ENCODE measurements at places on chromosomes 16 and 17.
A peak's percentile ranks its signal among the peaks of the same experiment; 100 is the strongest.

DNA sequence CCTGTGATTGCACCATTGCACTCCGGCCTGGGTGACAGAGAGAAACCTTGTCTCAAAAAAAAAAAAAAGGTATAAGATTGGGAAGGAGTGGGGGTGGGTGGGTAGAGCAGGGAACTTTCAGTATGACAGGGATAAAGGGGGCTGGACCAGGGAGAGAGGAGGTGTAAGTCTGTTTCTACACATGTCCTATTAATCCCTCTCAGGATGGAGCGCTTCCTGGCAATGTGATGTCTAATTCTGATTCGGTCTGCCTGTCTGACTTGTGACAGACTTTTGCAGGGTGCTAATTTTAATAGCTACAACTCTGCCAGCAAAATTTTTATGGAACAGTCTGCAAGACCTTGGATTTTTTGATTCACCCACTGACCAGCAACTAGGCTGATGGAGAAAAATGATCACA, 53.8 kb upstream of the SLC25A19 start:
- DNase-seq: no peak

DNA sequence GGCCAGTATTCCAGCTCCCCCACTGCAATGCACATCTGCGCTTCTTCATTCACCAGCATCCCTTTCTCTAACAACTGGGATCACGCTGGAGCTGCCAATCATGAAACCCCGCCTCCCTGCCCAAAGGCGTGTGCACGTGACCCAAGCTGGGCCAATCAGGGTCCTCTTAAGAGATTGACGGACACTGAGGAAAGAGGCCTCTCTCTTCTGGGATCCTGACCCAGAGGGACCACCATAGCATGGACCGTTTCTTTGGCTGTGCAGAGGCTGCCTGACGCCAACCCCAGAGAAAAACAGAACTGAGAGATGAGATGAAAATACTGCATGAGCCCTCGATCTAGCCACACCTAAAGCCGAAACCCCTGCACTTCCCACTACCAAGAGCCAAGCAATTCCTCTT, 32.0 kb downstream of the COTL1 start:
- no peak for DNase-seq

GRCh38 chr16:69709456-69710084, 16.8 kb downstream of the NQO1 start:
- peak; percentile 68 for DNase-seq

- no peak for DNase-seq
Measured at GRCh38 chr17:46818929-46819859, 702 bp upstream of the WNT3 start.

DNA sequence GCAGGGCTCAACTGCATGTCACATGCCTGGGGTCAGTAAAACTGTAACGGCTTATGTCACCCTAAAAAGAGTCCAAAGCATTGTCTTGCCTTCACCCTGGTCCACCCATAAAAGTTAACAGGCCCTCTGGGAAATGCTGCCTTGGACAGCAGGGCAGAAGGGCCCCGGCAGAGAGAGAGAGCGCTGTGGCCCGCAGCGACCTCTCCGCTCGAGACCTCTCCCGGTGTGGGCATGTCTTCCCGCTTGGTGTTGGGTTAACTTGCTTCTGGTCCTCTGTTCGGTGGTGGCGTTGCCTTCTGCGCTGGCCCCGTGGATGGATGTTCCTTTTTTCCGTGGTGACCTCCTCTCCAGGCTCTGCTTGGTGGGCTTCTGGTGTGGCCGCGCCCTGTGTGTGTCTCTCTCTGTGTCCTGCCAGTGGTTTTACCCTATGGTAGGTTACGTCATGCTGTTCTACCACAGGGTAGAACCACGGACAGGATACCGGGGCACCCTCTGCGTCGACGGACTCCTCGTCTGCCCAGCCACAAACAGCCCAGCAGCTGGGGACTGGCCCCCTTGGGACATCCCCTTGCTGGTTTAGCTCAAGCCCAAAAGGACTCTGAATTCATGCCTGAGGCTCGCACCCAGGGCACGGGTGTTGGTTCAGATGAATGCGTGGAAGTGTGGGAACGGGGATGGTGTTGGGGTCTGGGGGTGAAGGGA, 18.3 kb upstream of the CLEC18A start:
- DNase-seq: no peak

DNA sequence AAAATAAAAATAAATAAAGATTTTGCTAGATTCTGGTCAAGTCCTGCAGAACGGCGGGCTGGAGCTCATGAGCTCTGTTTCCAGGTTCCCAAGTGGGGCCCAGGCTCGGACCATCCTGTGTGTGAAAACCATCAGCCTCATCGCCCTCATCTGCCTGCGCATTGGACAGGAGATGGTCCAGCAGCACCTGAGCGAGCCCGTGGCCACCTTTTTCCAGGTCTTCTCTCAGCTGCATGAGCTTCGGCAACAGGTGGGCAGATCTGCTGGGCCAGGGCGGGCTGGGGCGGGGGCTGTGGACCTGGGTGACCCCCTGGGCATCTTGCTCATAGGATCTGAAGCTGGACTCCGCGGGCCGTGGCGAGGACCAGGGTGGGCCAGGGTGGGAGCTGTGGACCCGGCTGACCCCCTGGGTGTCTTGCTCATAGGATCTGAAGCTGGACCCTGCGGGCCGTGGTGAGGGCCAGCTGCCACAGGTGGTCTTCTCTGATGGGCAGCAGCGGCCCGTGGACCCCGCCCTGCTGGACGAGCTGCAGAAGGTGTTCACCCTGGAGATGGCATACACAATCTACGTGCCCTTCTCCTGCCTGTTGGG, 7.8 kb downstream of the WDR81 start:
- DNase-seq: no peak

GRCh38 chr17:45700171-45701090, 83.7 kb upstream of the CRHR1 start:
- no peak for DNase-seq

DNA sequence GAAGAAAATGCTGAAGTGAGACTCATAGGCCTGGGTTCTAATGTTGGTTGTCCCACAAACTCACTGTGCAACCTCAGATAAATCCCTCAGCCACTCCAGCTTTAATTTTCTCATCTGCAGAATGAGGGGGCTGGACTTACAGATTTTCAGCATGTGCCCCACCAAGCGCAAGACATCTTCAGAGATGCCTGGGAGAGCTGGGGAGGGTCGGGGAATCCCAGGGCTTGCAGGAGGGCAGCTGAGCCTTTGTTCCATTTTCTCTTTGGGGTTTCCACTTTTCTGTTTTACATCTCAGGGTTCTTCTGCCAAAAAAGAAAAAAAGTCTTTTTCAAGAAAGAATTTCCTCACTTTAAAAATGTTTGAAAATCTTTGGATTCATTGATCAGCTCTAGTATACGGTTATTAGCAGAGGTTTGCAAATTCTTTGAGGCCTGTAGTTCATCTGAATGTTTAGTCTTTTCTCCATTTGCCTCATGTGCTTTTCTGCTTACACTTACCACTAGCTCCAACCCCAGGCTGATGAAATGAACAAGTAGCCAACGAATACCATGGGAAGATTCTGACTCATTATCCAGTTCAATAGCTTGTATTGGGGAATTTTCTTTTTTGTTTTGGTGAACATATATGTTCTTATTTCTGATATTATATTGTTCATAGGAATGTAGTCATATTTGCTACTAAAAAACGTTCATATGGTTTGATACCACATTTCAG, 56.4 kb downstream of the CHD9 start:
- no peak for DNase-seq

GRCh38 chr17:82330322-82331239, 3.0 kb downstream of the SECTM1 start:
- DNase-seq: peak; percentile 69

- no peak for DNase-seq
Measured at GRCh38 chr16:17392857-17393692, 77.7 kb downstream of the XYLT1 start.

DNA sequence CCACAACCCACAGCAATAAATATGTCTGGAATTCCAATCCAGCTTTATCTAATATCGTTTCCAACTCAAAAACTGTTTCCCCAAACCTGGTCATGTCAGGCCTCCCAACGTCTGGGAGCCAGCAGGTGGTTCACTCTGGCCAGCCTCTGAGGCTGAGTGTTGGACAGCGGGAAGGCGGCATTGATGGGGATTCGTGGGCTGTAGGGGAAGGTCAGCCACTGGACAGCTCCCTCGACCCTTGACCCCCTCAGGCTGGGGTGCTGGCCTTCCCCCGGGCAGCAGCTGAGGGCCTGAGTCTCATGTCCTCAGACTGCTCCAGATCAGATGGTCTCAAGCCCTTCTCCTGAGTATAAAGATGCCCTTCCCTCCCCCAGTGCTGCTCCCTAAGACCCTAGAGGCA, 50.2 kb downstream of the SDK2 start:
- DNase-seq: no peak

DNA sequence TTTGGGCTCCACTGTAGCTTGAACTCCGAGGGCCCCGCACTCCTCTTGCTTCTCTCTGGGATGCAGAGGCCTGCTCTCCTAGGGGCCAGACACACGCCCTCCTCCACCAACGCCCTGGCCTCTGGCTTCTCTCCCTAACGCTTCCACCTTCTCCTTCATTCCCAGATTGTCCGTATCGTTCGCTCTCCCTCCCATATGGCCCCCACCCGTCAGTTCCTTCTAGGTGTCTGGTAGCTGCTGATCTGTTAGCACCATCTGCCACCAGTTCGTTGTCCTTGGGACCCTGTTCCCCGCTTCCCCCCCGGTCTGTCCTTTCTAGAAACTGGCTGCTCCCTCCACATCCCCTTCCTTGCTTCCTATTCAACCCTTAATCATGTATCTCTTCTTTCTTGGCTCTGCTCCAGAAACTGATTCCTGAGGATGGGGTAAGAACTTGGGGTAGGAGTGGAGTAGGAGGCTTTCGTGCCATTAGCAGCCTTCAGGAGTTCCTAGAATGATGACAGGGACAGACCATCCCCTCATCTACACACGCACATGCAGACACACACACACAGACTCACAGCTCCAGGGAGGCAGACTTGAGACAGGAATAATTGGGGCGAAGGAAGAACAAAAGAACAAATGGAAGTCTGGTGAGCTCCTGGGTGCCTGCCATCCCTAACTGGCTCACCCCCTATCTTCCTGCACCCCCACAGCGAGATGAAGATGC, 4.3 kb downstream of the ATP1B2 start:
- DNase-seq: peak; percentile 29

DNA sequence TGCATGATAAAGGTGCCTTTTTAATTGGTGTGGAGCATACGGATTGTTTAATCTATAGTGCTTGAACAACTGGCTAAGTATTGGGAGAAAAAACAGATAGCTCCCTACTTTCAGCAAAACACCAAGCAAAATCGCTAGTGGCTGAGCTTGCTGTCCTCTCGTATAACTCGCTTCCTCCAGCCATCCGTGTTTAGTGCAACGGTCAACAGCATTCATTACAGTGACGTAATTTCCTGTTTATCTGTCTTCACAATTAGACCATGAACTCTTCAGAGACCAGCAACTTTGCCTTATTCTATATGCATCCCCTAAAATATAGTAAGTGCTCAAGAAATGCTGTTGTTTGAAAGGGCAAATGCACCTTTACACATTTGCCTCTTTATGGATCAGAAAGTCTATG, 511.9 kb downstream of the HAPSTR1 start:
- no peak for DNase-seq

- no peak for DNase-seq
Measured at GRCh38 chr16:19524356-19524615, 544 bp downstream of the CCP110 start.

GRCh38 chr17:42677921-42678781, 1.4 kb upstream of the PLEKHH3 start:
- DNase-seq: peak; percentile 96

- peak; percentile 87 for DNase-seq
Measured at GRCh38 chr16:20866145-20866772, 33.9 kb downstream of the DCUN1D3 start.

- peak; percentile 46 for DNase-seq
Measured at GRCh38 chr16:49857423-49858181, 1.7 kb upstream of the ZNF423 start.

DNA sequence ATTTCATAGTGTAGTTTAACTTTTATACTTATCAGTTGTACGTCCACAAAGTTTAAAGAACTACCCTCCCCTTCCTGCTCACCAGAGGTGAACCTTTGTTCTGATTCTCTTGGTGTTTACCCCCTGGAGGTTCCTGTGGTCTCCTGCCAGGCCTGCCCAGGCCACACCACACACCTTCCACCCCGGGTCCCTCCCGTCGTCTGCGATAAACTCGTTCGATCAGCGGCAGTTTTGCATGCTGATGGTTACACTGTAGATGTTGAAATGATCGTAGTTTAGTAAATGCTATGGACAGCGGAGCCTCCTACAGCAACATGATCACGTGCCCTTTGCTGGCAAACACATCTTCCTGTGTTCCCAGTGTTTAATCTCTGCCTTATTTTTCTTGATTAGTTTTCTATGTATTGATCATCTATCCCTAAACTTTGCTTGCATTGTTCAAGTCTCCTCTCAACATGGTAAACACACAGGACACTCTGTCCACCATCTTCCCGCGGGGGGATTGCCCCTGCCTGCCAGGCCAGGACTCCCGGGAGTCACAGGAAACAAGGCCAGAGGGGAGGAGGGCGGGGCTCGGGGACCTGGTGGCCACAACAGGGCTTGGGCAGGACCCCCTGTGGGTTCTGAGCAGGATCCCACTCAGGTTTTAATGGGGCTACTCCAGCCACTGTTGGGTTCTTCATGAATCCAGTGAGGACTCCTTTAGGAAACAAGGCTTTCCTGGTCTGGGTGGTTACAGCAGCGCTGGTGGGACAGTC, 2.8 kb upstream of the ACSF3 start:
- DNase-seq: no peak

DNA sequence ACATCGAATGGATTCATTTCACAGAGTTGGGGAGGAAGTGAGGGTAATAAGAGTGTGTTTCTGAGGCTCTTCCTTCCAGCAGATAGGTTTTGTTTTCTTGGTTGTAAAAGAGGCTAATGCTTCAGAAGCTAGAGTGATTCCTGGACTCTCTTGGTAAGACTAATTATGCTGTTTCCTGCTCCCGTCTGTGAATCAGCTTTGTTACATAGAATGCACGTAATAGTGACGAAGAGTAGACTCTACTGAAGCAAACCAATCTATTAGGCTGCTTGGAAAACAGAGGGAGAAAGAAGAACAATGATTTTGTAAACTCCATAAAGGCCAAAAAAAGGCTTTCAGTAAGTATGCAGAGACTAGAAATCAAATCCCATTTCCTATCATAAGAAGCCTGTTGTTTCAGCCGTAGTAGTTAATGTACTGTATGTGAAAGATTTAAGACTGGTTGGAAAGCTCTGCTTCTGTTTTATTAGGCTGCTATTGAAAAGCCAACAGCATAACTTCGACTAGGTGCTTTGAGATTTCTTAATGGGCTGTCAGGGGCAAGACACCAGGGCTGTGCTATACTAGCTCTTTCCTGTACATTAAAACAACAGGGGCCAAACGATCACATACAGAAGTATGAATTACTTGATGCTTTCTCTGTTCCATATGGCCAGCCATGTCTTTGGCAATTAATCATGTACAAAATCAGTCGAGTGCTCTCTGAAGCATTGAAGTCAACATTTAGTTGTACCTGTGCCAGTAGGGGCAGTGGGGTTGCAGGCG, 219.0 kb downstream of the FTO start:
- no peak for DNase-seq

DNA sequence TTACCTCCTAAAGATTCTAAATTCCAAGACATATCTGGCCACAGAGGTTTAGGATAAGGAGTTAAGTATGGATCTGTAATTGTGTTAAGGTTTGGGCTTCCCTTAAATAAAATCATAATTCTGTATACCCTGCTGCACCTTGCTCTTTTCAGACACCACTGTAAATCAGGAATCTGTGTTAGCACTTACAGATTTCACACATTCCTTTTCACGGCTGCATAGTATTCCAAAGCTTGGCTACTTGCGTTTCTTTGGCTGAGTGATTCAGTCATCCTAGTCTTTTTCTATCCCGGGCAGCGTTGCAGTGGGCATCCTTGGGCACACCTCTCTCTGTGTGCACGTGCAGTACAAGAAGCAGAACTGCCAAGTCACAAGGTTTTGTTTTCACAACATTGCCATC, 105.8 kb downstream of the SOCS1 start:
- DNase-seq: no peak

All from EL (cell line).